ENCODE measurements at places on chromosomes 1 and 21. TPM values are rescaled to one million over a fixed set of nuclear protein-coding genes. Genes with fewer than 3 reads are reported as not detected.

Gene RNF186
- total RNA-seq = not detected

Gene NFASC
- total RNA-seq = 0.77 TPM

Gene CTSE
- total RNA-seq = not detected

Gene IRF6
- total RNA-seq = 0.63 TPM

Gene PLEKHG5
- 11.2 TPM for total RNA-seq

Gene VWA5B1
- total RNA-seq = not detected

Gene GREM2
- total RNA-seq = 0.63 TPM

Gene HDAC1
- 94.3 TPM for total RNA-seq

Gene LCK
- total RNA-seq = not detected

Gene FAM229A
- total RNA-seq = 0.95 TPM

Gene TMEM51
- total RNA-seq = 2.8 TPM

Gene SLAMF7
- not detected for total RNA-seq

Gene NCF2
- total RNA-seq = 0.16 TPM

Gene NRIP1
- 22.4 TPM for total RNA-seq

Gene OR2T2
- not detected for total RNA-seq

Gene HJV
- total RNA-seq = not detected

Gene NDC1
- total RNA-seq = 6.0 TPM

Gene TENT5C
- 1.4 TPM for total RNA-seq

Gene IL12RB2
- total RNA-seq = not detected

Gene ARHGEF2
- 68.9 TPM for total RNA-seq

Gene PGLYRP4
- not detected for total RNA-seq

Gene SEC16B
- 4.1 TPM for total RNA-seq

Gene AIRE
- not detected for total RNA-seq

Gene PCSK9
- 1.1 TPM for total RNA-seq

Gene SPRR3
- total RNA-seq = not detected

Gene SMIM1
- total RNA-seq = 4.1 TPM

Gene GBP3
- total RNA-seq = 32.5 TPM

Gene CLEC20A
- total RNA-seq = not detected

Gene KCNQ4
- not detected for total RNA-seq

Gene S100A14
- total RNA-seq = 2.1 TPM

Gene TSACC
- not detected for total RNA-seq

Gene OR2L5
- not detected for total RNA-seq

Gene ADGRB2
- 10.6 TPM for total RNA-seq

Gene EXTL1
- total RNA-seq = 0.47 TPM

Gene SDE2
- 11.8 TPM for total RNA-seq

Gene CD34
- total RNA-seq = 0.16 TPM

Gene GBP7
- not detected for total RNA-seq

All from bronchial smooth muscle cell (primary cell).